ENCODE measurements at places on chromosomes 3 and 15.

DNA sequence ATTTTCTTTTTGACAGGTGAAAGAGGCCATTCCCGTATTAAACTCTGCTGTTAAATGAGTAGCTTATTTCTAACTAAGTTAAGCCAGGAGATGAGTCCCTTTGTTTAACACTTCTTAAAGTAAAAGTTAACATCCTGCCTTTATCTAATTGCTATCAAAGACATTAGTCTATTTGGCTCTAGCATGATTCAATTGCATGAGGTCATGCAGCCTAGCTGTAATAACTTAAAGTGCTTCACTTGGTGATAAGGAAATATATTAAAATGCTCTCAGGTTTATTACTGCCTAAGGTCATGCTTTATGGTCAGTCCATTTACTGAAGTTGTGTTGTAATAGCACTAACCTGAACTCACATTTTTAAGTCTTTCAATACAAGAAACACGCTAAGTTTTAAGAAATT lies 82.3 kb upstream of the MLF1 start:
- no peak for DNase-seq

DNA sequence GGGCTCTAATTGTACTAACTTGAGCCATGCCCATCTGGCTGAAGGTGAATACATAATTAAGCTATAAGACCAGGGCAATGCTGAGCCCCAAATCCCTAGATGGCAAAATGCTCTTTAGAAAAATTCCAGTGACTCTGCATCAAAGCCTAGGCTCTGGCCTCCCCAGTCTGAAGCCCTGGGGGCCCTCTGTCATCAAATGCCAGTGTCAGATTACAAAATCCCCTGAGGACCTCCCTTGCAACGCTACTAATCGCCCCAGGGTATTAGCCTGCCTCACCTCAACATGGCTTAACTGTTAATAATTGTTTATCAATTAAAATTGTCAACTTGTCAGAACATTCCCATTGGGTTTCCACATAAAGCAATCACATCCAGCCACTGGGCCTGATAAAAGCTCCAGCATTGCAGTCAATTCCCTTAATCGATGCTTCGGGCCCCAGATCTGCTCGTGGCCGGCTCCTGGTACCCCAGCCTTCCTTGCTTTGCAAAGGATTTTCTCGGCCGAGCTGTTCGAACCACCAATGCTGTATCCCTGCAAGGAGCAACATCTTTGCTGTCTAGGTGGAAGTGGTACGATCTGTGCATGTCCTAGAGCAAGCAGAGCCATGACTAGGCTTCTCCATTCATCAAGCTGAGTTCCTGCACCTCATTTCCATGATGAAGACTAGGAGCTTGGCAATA lies 151.7 kb downstream of the MEGF11 start:
- DNase-seq = no peak

DNA sequence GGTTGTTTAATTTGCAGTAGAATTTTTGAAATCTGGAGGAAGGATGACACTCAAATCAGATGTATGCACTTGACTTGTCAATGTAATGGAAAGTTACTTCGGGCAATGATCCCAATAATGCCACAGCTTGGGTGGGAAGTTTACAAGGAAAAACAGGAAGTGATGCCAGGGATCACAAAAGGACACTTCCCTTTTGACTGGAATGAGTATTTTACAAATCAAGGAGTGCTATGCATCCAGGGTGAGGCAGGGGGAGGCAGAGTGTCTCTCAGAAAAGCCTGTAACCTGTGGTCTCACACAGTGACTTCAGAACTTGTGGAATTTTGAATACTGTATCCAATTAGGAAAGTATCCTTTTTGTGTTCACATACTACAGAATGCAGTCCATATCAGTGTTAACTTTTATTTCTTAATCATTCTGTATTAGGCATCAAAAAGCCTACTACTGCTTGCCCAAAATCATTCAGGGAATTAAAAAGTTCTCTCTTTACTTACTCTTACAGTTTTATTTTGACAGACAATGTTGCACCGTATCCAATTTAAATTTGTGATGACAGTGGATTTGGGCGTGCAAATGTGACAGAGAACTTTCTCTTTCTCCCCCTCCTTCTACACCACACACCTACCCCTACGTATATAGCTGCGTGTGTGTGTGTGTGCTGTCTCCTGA lies 445.1 kb downstream of the MECOM start:
- DNase-seq = peak; percentile 53

DNA sequence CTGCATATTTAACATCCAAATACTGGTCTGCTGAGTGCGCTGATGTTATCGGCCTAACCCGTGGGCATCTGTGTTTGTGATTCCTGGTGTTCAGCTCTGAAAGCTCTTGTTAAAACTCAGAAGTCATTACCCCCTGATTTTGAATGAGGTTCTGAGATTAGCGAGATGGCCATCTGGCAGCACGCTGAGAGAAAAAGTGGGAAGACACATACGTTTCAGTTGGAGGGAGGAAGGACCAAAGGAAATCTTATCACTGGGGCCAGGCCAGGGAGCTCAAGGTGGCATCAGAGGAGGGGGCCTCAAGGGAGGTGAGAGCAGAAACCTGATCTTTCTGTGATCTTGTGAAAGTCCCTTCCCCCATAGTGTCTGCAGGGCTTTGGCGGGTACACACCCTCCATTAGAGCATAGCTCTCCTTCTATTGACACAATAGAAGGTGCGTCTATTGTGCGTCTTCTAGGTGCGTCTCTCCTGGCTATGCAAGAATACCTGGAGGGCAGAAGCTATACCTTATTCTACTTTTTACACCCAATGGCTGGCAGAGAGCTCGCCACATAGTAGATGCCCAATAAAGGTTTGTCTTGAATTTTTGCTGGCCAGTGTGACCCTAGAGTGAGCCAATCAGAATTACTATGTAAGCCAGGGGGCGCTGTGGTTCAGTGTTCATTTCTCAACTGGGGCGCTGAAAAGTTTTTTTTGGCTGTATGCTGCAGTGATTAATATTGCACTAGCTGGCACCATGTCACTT lies 182.4 kb downstream of the SHQ1 start:
- DNase-seq = no peak

DNA sequence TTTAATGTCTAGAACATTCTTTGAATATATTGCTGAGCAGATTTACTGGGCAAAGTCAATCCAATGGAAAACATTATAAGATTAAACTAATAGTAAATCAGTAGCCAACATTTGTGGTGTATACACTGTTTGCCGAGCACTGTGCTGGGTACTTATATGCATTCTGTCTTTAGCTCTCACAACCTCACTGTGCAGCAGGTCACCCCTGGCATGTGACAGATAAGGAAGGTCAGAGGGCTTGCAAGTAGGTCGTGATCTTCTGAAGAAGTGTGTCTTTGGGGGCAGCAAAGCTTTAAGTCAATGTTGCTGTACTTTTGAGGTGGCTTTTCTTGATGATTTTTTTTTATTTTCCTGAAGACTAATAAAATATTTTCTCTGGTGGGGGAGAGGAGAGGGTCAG lies 62.2 kb downstream of the TCAIM start:
- DNase-seq = no peak

- no peak for DNase-seq
Measured at GRCh38 chr3:138946663-138947494, at the start of the genes FOXL2 and FOXL2NB. FOXL2 (minus strand) TSS chr3:138947137; CDS start chr3:138946722, 415 bp downstream. FOXL2NB (plus strand) TSS chr3:138947217; CDS start chr3:138947365, 148 bp downstream.

- peak; percentile 10 for DNase-seq
Measured at GRCh38 chr15:42547918-42548248, 710 bp downstream of the LRRC57 start.

- no peak for DNase-seq
Measured at GRCh38 chr15:77037388-77038209, 33.3 kb downstream of the TSPAN3 start.

- DNase-seq = no peak
Measured at GRCh38 chr3:78086150-78086549, 1046.3 kb downstream of the ROBO2 start.

GRCh38 chr3:2485027-2485375 lies 386.3 kb downstream of the CNTN4 start:
- DNase-seq = no peak

- no peak for DNase-seq
Measured at GRCh38 chr15:25401501-25401900, 37.3 kb downstream of the UBE3A start.

GRCh38 chr3:186700267-186700666 lies 16.9 kb upstream of the KNG1 start:
- no peak for DNase-seq

- no peak for DNase-seq
Measured at GRCh38 chr3:177603148-177603603, 405.9 kb upstream of the TBL1XR1 start.

DNA sequence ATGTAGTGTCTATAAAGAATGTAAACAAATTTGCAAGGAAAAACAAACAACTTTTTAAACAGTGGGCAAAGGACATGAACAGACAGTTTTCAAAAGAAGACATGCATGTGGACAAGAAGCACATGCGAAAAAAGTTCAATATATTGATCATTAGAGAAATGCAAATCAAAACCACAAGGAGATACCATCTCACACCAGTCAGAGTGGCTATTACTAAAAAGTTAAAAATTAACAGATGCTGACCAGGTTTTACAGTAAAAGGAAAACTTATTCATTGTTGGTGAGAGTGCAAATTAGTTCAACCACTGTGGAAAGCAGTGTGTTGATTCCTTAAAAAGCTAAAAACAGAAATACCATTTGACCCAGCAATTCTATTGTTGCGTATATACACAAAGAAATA lies 47.1 kb upstream of the LSAMP start:
- no peak for DNase-seq

- DNase-seq = no peak
Measured at GRCh38 chr15:76321602-76322001, 10.3 kb upstream of the ETFA start.

DNA sequence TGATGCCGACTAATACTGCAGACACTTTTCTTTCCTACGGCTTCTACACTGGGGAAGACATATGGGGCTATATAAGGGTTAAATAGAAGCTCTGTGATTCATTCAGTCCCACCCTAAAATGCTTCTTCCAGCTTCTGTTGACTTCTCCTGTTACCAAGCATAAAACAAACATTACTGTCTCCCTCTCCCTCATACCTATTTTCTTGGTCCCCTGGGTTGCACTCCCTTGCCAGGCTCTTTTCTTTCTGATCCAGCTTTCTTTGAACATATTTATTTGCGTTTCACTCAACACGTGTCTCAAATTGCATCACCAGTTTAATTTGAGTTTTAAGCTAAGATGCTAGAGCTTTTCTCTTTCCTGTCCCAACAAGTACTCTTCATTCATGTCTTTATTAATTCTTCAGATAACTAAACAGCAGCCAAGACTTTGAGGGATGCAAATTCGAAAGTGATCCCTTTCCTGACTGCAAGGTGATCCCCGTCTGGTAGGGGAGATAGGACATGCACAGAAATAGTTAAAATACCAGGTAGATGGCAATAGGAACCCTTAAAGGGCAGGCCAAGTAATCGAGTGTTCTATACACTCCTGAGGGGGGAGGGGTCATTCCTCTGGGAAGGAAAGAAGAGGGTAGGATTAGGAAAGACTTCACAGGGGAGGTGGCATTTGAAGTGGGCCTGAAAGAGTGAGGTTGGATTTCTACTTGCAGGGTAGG lies 198.6 kb upstream of the BCL6 start:
- no peak for DNase-seq

GRCh38 chr3:144744473-144744872 lies 772.9 kb downstream of the DIPK2A start:
- no peak for DNase-seq

DNA sequence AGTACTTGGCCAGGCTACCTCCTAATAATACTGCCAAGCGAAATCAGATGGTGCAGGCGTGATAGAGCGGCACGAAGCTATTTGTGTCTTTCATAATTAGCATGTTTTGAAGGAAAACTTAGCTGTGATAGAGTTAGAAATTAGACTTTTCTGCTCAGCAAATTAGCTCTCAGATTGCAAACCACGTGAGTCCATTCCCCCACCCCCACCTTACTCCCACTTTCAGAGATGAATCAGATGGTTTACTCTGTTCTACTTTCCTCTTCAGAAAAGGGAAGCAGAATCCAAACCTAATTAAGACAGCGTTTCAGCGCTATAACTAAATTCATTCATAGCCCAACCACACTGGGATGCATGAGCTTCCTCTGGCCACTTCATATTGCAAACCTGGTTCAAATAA lies 214.6 kb downstream of the SLCO3A1 start:
- no peak for DNase-seq

DNA sequence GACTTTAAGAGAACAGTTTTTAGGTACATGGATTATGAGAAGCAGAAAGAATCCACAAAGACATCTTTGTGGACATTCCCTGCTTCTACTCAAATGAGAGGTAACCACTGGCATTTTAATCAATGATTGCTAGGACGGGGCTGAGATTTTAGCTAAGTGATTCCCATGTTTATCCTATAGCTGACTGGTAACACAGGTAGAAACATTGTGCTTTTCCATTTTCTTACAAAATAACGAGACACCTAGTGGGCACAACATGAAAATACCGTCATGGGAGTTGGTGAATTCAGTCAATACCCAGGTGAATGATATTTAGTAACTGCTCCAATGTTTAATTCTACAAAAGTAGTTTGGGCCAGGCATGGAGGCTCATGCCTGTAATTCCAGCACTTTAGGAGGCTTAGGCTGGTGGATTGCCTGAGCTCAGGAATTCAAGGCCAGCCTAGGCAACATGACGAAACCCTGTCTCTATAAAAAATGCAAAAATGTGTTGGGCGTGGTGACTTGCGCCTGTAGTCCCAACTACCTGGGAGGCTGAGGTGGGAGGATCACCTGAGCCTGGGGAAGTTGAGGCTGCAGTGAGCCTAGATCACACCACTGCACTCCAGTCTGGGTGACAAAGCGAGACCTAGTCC lies 37.2 kb upstream of the DENND4A start:
- DNase-seq = peak; percentile 39

DNA sequence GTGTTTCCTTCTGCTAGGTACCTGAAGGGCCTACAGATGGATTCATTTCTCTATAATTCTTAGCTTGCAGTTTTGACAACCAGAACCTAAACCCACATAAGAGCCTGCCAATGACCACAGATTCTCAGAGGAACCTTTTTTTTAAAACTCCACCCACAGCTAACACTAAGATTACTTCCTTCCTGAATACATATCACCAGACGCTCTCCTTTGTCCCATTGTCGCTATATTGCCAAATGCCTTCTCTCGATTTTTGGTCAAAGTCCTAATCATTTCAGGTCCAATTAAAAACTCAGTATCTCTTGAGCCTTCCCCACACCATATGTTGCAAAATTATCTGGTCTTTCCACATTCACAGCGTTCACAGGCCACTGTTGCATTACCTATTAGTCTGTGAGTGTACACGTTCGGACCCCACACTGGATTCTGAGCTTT lies 12.4 kb downstream of the ZNF710 start:
- DNase-seq = no peak

DNA sequence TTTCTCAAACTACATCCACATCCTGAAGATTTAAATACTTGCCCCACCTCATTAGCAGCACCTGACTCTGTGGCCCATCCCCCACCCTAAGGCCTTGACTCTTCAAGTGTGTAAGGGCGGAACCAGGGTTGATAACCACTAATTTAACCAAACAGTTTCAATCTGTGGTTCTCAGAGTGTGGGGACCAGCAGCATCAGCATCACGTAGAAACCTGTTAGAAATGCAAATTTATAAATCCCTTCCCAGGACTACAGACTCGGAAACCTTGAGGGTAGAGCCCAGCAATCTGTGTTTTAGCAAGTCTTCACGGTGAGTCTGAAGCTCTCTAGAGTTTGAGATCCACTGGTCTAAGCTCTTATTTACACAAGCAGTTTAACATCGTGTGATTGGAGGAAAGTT lies 12.4 kb downstream of the GNB4 start:
- DNase-seq = no peak

- peak; percentile 80 for DNase-seq
Measured at GRCh38 chr3:185983495-185984141, 45.8 kb upstream of the TRA2B start.
